ENCODE measurements at places on chromosomes 12 and 14.

- no peak for DNase-seq
Observed at GRCh38 chr14:90820958-90821357, 4.7 kb upstream of the TTC7B start.

DNA sequence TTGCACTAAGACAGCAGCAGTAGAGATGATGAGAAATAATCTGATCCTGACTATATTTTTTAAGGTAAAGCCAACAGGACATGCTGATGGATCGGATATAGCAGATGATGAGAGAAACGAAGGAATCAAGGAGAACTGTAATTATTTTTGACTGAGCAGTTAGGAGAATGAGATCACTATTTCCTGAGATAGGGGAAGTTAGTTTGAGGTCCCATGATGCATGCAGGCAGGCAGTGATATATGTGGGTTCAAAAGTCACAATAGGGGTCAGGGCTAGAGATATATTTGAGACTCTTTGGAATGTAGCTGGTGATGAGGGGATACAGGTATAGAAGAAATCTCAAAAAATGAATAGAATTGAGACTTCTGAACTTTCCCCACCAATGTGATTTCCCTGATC, 107.6 kb downstream of the GTF2A1 start:
- no peak for DNase-seq

GRCh38 chr14:69695322-69696203, 71.4 kb upstream of the SRSF5 start:
- no peak for DNase-seq

DNA sequence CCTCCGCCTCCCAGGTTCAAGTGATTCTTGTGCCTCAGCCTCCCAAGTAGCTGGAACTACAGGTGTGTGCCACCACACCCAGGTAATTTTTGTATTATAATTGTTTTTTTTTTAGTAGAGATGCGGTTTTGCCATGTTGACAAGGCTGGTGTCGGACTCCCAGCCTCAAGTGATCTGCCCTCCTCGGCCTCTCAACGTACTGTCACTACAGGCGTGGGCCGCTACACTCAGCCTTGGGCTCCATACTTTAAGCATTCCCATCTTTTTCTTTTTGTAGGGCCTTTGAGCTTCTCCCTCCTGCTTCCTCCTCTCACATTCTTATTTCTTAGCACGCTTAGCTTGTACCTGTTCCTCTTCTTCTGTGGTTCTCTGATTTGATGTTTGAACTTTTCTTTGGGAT, 62.8 kb downstream of the SERPINA3 start:
- DNase-seq: no peak

- no peak for DNase-seq
Observed at GRCh38 chr14:52735921-52736489, 6.0 kb downstream of the STYX start.

- DNase-seq: no peak
Observed at GRCh38 chr12:49368240-49368600, 958 bp downstream of the SPATS2 start.

- no peak for DNase-seq
Observed at GRCh38 chr12:105671720-105672119, 341.2 kb downstream of the C12orf75 start.

DNA sequence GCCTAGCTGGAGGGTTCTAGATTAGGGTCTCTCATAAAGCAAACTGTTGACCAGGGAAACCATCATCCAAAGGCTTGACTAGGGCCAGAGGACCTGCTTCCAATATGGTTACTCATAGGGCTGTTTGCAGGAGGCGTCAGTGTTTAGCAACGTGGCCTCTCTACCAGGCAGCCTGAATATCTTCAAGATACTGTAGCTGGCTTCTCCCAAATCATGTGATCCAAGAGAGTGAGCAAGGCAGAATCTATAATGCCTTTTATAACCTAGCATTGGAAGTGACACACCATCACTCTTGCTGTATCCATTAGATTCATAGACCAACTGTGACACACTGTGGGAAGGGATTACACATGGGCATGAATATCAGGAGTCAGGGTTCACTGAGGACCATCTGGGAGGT, 17.3 kb downstream of the TPH2 start:
- DNase-seq: no peak

- no peak for DNase-seq
Observed at GRCh38 chr12:120940799-120941198, 36.6 kb upstream of the SPPL3 start.

DNA sequence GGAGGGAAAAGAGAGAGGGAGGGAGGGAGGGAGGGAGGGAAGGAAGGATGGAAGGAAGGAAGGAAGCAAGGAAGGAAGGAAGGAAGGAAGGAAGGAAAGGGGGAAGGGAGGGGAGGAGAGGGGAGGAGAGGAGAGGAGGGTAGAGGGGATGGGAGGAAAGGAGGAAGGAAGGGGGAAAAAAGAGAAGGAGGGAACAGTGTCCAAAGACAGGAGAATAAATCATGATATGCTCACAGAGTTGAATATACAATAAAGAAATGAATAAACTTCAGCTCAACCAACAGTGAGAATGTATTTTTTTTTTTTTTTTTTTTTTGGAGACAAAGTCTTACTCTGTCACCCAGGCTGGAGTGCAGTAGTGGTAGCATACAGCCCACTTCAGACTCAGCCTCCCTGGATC, 4.0 kb downstream of the OR6J1 start:
- no peak for DNase-seq

GRCh38 chr12:65539023-65539422, 260.5 kb downstream of the MSRB3 start:
- DNase-seq: no peak

DNA sequence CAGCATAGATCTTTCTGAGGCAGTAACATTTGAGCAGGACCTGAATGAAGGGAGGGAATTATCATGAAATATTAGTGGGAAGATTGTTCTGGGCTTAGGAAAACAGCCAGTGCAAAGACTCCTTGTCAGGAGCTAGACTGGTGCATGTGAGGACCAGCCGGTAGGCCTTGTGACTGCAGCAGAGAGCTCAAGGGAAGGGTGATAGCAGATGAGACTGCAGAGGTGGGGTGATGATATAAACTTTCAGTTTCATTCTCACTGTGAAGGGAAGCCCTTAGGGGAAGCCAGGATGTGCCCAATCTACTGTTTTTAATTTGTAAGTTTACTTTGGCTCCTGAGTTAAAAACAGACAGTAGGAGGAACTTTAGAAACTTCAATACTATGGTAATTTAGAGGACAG, 12.4 kb downstream of the IL22 start:
- no peak for DNase-seq

DNA sequence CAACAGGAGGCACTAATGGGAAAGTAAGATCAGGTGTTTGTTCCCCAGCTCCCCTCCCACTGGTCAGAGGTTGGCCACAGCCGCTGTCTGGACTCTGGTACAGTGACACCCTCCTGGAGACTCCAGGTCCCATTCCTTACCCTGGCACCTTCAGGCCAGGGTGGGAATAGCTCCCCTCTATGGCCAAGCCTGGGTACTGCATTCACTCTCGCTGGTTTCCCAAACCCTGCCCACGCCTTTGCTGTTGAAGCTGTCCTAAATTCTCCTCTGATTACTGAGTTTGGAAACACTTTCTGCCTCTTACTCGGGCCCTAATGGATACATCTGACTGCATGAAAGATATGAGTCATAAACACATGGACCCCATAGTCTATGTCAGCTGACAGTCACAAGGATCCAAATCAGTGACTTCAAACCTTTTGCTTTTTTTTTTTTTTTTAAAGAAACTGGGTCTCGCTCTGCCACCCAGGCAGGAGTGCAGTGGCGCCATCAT, 17.9 kb downstream of the HRK start:
- no peak for DNase-seq

- DNase-seq: no peak
Observed at GRCh38 chr12:105256011-105256410, 20.0 kb upstream of the APPL2 start.

GRCh38 chr14:21626491-21627230, 8.1 kb downstream of the OR10G2 start:
- no peak for DNase-seq

DNA sequence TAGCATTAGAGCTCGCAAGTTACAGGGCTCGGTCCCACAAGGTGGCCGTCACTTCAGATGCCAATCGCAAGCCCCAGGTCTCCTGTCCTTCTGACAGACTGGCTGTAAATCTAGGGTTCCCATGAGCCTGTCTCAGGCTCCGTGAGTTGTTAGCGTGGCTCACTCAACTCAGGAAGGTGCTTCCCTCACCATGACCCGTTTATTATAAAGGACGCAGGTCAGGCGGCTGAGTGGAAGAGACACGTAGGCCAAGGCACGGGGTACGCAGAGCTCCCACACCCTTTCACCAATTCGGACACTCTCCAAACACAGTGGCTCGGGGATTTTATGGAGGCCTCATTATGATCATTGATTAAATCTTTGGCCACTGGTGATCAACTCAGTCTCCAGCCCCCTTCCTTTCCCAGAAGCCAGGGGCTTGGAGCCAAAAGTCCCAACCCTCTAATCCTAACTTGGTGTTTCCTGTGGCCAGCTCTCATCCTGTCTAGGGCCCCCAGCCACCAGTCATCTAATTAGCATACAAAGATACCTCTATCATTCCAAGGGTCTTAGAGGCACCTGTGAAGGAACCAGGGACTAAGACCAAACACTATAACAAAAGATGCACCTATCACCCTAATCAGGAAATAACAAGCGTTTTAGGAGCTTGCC, 25.8 kb upstream of the LRTM2 start:
- DNase-seq: no peak

DNA sequence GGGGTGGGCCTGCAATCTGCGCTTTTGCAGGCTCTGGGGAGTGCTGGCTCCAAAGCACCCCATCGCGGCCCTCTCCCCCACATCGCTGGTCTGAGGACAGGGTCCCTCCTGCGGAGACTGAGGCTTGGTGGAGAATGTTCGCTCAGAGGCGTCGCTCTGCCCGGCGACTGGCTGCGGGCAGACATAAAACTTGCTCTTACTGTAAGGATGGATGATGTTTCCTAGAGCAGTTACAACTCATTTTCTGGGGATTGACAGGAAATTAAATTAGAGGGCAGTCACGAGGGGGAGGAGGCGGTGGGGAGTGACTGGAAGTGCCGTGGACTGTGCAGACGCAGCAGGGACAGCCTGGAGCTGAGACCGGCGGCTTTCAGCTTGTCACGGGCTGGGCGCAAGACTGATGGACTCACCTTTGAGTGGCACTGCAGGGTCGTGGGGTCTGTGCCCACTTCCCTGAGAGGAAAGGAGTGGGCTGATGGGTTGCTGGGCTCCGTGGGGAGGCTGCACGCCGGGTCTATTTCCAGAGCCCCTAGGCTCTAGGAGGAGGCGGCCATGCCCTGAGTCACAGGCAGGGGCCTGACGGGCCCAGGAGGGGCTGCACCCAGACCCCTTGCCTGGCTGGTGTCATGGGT, 32.8 kb downstream of the NOC4L start:
- no peak for DNase-seq

DNA sequence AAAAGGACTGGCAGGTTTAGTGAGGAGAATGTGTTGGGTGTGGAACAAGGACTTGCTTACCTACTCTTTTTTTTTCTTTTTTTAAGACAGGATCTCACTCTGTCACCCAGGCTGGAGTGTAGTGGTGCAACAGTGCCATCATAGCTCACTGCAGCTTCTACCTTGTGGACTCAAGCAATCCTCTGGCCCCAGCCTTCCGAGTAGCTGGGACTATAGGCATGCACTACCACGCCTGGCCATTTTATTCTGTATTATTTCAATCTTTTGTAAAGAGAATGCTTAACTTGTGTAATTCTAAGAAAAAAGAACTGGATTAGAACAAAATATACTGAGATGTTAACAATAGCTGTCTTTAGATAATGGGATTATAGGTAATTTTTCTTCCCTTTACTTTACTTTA, 1.9 kb upstream of the VRTN start:
- DNase-seq: no peak

GRCh38 chr14:53386362-53386761, 233.2 kb upstream of the DDHD1 start:
- DNase-seq: no peak

Measured in cortex of kidney (tissue), 1 donor.